ENCODE measurements at places on chromosomes 4 and X. TPM values are rescaled to one million over a fixed set of nuclear protein-coding genes. Genes with fewer than 3 reads are reported as not detected.

DNA sequence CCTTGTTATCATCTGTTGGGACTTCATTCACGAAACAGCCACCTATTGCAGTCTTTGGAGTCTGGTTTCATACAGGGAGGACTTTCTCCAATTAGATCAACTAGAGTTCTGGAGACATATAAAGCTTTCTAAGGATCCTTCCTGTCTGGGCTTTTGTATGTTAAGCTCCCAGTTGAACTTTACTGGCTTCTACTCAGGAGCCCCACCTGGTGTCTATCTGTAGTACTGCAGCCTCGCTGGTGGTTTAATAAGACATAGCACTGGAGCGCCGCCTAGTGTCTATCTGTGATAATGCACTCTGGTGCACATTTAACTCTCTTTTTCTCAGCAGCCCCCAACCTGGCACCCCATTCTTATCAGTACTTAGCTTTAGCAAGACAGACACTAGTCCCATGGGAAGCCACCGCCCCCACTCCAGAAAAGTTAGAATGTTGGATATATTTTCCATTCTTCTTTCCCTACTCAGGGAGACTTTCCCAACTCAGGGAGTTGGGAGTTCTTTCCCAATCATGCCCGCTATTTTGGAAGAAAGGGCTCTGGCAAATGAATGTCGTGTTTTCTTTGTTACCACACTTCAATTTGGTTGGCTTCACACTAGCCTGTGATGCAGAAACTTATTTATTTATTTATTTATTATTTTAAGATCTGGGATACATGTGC is 36.9 kb upstream of the SYTL4 start:
- DNase-seq: peak; percentile 75

DNA sequence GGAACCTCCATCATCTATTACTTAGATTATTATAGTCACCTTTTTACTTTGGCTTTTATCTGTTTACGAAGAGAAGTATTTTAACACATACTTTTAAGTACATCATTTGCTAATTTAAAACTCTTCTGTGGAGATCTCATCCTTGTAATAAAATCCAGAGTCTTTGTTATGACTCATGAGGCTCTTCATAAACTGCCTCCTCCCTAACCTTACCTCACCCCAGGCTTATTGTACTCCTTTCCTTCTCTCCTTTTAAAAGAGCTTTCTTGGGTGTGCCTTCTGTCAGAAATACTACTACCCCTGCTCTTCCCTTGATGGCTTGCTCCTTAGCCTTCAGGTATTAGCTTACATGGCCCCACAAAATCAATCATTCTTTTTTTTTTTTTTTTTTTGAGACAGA is 6.6 kb downstream of the ARL9 start:
- no peak for DNase-seq

GRCh38 chrX:79181401-79181800 is 36.9 kb downstream of the GPR174 start:
- DNase-seq: no peak

GRCh38 chr4:139314047-139314800 is 11.9 kb upstream of the NDUFC1 start:
- DNase-seq: no peak

DNA sequence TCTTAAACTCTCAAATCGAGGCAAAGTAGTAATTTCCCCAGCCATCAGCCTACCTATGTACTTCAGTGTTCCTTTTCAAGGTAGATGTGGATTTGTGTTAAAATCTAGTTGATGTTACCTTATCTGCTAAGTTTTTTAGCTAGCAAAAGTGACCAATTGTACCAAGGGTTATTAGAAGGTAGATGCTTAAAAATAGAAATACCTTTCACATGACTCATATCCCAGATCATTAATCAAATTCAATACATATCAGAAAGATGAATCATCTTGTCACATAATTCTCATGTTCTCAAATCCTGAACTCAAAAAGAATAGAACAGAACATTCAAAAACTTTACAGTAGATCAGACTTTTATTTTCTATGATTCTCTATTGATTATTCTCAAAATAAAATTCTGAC is 3.5 kb downstream of the ENAM start:
- DNase-seq: peak; percentile 60

GRCh38 chr4:180635281-180635680 is 1607.9 kb upstream of the TENM3 start:
- no peak for DNase-seq

- no peak for DNase-seq
These were observed 646.2 kb downstream of the TRAM1L1 start for GRCh38 chr4:116438981-116439729.

GRCh38 chr4:139316733-139317132 is 14.5 kb upstream of the NDUFC1 start:
- no peak for DNase-seq

- no peak for DNase-seq
These were observed 71.0 kb upstream of the BMP2K start for GRCh38 chr4:78704981-78705683.

- no peak for DNase-seq
These were observed 1.2 kb upstream of the CHIC1 start for GRCh38 chrX:73561801-73562200.

GRCh38 chr4:73315091-73315490 is 56.5 kb upstream of the ANKRD17 start:
- DNase-seq: no peak

- DNase-seq: no peak
These were observed 12.1 kb upstream of the PRKG2 start for GRCh38 chr4:81227138-81227537.

NSG1 gene
- 1.0 TPM for total RNA-seq

COL4A5 gene
- 28.1 TPM for total RNA-seq

YIPF7 gene
- total RNA-seq: not detected

YY2 gene
- total RNA-seq: 2.4 TPM

GABRG1 gene
- total RNA-seq: not detected

AVPR2 gene
- total RNA-seq: not detected

ARHGAP6 gene
- total RNA-seq: 0.69 TPM

All from endothelial cell of umbilical vein (primary cell).